Amniotic epithelial cell (primary cell): ENCODE measurements at places on chromosomes 12 and 14.

DNA sequence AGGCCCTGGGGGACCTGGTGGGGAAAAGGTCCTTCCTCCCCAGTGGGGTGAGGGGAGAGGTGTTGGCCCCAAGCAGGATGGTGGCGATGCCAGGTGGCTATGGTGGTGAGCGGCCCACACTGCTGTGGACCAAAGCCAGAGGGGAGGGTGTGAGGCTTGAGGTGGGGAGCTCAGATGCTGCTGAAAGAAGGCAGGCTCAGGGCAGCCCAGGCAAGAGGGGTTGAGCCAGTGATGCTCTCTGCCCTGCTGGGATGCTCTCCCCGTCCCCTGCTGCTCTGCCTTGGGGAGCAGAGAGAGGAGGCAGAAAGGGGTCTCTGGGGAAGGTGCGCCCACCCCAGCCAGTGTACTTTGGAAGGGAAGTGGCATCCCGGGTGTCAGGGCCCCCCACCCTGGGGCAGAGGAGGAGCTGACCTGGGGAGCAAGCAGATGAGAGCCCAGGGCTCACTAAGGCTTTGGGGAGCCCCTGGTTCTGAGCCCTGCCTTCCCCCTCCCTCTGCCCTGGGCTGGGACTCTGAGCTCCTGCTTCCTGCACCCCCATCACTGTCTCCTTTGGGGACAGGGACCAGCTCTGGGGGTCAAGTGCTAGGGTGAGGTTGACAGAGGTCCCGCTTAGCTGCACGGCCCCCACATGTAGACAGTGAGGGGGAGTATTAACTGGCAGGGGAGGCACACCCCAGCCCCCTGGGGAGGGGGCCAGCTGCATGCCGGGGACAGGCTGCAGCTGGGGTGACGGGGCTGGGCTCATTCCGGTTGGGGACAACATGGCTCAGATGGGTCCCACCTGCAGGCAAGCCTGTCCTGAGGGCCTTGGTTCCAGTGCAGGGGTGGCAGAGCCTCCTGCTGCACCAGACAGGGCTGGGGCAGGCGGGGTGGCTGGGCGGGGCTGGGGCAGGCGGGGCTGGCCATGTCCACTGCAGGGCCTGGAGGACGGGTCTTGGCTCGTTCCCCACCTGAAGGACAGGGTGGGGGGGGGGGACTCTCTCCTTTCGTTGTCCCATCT, 124.4 kb downstream of the KIF26A start:
- no peak for DNase-seq

DNA sequence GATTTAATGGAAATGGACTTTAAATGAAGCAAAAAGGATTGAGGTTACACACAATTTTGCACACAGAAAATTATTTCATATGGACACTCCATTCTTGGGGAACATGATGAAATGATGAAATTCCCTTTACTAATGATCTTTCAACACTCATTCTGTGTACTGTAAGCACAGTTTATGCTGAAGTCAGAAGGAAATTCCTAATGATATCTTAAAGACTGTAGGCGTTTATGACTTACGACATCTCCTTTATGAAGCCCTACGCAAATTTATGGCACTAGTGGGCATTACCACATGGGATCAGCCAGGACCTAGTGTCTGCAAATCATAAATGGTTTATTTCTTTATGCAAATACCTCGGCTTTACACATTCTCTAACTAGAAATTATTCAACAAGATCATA, 97.9 kb upstream of the SOX5 start:
- peak; percentile 74 for DNase-seq

DNA sequence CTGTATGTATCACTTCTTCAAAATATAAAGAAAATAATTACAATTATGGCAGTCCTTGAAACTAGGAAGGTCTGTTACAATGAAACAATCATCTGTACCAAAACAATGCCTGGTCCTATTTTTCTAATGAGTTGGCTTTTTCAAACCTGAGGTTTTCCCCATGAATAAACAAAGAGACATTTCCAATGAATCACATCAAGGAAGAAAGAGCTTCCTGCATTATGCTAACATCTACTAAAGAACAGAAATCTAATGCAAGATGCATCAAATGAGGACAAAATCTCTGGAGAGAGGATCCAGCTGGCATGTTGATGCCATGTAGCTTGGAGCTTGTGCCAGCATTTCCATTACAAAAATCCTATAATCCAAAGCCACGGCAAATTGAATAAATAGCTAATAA, 29.3 kb downstream of the NIN start:
- peak; percentile 53 for DNase-seq

- peak; percentile 44 for DNase-seq
Measured at GRCh38 chr12:59834659-59835474, 239.0 kb downstream of the SLC16A7 start.

- no peak for DNase-seq
Measured at GRCh38 chr12:130131025-130131424, 31.2 kb upstream of the FZD10 start.

DNA sequence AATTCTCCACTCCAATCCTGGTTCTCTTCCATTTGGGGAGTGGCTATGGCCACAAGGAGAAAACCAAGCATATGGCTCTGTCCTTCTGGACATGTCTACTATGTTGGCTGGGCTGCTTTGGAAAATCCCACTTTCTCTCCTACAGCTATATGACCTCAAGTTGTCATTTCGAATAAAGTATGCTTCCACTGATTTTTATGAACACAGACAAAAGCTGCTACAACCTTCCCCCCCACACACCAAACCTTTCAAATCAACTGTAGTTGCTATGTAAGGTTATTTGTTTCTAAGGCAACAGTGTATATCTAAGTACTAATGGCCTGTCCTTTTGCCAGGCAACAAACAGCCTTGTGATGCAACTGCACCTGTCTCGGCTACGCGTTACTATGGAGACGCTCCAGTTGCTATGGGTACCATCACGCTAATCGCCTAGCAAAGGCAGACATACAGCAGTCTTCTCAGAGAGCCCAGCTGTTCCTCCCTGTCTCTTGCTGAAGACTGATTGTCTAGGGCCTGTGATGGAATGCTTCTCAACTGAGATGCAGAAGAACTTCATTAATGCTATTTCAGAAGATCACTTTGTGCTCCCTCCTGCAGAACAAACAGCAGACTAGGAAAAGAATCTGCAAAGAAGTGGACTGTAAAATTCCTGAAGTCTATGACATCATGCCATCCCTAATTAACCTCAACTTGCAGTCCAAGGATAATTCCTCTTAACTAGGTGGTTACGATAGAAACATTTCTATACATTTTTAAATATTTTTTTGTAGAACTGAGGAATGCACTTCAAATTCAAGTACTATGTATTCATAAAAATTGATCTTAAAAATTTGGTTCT, 67.6 kb downstream of the FOXN3 start:
- DNase-seq = peak; percentile 66

- DNase-seq = peak; percentile 83
Measured at GRCh38 chr12:32217354-32218310, 111.0 kb downstream of the BICD1 start.

GRCh38 chr12:93743999-93744689, 67.0 kb downstream of the CRADD start:
- DNase-seq = no peak

- peak; percentile 80 for DNase-seq
Measured at GRCh38 chr14:59362513-59362912, 102.7 kb downstream of the GPR135 start.

GRCh38 chr14:101972126-101972866, 7.9 kb downstream of the DYNC1H1 start:
- DNase-seq = peak; percentile 99

DNA sequence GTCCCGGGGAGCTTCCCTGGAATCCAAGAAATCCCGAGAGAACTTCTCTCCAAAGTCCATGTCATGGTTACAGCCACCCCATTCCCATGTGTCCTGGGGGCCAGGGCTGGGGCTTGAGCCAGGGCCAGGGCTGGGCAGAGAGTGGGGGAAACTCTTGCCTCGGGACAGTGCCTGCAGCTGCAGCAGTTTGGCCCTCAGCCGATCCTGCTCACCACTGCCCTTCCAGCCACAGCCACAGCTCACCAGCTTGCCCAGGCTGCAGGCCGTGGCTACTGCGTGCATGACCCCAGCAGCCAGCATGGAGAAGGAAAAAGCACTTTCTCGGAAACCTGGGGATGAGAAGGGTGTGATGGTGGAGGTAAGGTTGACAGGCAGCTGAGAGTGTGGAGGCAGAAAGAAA, 3.5 kb downstream of the WNT10B start:
- DNase-seq = no peak

DNA sequence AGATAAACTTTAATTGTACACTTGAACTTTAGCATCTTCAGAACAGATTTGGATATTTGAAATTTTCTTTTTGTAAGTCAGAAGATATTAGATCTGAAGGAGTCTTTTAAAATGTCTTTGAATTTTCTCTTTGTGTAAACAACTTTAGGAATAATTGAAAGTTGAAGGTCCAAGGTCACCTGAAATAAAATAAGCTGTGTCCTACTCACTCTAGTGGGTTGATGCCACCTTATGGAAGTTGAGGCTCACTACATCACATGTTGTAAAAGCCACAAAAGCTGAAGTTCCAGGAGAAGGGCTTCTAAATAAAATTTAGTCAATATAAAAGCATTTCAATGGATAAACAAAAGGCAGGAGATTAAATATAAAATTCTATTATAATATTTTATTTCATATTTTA, 122.0 kb upstream of the ATXN7L3B start:
- DNase-seq = peak; percentile 12

DNA sequence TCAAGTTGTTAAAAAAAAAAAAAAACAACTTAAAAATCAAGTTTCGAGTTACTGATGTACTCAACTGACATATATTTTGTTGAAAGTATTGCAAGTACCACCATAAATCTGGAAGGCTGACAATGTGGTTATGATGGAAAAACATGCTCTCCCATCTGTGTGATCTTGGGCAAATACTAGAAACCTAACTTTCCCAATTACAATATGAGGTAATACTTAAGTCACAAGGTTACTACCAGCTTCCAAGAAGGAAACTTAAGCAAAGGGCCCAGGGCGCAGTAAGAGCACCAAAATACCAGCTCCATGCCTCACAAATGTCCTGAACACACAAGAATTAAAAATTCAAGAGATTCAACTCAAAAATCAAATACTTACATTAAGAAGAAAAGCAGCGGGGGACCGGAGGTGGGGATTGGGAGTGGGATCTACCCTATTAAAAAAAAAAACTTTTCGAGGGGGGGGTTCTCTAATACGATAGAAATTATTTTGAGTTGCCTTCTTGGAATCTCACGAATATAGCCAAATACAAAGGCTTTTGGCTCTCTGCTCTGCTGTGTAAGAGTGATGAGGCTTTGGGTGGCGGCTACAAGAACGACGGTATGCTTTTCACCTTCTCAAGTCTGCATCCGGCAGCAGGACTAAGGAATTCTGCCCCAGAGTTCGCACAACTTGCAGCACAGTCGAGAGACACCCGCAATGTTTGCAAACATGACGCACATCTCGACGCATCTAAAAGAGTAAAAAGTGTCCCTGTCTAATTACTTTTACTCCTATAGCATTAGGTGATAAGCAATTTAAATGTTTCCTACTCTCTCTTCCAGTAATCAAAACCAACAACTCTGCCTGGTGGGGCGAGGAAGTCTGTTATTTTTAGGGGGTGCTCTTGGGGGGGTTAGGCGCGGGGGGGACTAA, 1.1 kb downstream of the SAV1 start:
- peak; percentile 87 for DNase-seq

DNA sequence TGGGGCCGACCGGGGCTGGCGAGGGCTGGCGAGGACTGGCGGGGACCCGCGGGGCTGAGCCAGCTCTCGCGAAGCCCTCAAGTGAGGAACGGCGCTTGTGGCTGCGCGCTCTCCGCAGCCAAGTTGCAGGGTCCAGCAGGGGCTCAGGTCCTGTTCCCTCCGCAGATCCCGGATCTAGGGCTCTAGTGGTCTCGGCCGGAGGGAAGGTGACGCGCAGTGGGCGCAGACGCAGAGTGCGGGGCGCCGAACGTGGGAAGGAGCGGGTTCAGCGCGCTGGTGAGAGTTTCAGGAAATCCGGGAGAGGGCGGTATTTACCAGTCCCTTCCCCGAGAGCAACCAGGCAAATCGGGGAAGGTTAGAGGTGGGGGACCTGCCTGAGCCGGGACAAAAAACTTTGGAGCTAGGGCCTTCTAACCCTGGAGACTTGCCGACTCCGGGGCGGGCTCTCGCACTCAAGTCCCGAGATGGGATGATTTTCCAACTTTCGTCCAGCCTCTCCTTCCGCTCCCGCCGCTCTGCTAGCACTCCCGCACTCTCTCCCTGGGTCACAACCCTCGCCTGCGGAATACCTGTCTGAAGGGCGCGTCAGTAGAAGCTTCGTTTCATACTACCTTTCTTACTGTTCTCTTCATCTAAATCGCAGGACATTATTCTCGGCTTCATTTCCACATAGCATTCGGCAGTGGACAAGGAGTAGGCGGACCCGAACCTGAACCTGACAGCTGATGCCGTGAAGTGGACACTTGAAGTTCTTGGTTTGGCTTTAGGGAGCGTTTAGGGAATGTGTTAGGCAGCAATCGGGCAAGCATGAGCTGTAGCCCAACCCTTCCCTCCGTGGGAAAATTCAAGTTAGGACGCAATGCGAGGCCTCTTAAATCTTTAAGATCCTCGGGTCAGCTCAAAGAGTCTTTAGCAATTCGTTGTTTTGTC, 13.6 kb upstream of the PAX9 start:
- DNase-seq = peak; percentile 34

- no peak for DNase-seq
Measured at GRCh38 chr14:35196571-35196970, 74.2 kb downstream of the PRORP start.

GRCh38 chr14:37865719-37866549, 270.5 kb downstream of the TTC6 start:
- peak; percentile 7 for DNase-seq

DNA sequence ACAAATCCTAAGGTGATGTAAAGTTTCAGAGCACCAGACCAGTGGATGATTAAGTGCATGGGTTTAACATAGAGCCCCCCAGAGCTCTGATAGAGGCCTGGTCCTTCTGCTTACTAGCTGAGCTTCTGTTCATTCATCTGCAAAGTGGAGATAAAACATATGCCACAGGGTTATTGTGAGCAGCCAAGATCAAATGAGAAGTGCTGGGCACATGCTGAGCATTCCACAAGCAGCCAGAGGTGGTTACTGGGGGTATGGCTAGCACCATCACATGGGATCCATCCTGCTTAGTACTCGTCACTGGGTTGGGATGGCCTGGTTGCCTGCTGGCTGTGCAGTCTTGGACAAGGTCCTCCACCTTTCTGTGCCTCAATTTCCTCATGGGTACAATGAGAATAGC, 18.0 kb upstream of the SMUG1 start:
- DNase-seq = no peak

- DNase-seq = peak; percentile 41
Measured at GRCh38 chr12:54579696-54580333, 8.6 kb downstream of the PPP1R1A start.

DNA sequence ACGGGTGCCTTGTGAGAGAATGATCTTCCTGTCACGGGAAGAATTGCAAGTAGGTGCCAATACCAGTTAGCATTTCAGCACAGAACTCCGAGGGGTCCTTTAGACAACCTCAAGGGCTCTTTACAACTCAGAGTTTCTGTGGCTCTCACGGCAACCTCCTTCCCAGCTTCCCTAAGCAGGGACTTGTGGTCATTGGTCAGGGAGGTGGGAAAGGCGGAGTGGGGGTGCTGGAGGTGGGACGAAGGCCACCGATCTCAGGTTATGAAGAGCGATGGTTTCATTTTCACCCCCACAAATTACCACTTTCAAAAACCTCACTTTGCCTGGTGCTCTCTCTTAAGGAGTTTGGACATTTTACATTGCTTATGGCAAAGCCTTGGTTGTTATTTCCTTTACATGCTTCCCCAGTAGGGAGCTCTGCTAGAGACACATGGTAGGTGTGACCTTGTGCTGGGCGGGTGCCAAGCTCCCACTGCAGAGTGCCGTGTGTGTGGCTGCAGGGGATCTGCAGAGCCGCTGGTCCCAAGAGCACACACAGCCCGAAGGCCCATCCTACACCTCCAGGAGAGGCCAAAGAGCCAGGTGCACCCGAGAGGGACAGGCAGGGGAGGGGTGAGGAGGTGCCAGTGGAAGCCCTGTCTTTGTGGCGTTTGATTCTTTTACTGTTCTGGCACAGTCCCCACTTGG, 21.4 kb downstream of the BCL2L14 start:
- no peak for DNase-seq
